ENCODE measurements at places on chromosomes 2 and 18.

DNA sequence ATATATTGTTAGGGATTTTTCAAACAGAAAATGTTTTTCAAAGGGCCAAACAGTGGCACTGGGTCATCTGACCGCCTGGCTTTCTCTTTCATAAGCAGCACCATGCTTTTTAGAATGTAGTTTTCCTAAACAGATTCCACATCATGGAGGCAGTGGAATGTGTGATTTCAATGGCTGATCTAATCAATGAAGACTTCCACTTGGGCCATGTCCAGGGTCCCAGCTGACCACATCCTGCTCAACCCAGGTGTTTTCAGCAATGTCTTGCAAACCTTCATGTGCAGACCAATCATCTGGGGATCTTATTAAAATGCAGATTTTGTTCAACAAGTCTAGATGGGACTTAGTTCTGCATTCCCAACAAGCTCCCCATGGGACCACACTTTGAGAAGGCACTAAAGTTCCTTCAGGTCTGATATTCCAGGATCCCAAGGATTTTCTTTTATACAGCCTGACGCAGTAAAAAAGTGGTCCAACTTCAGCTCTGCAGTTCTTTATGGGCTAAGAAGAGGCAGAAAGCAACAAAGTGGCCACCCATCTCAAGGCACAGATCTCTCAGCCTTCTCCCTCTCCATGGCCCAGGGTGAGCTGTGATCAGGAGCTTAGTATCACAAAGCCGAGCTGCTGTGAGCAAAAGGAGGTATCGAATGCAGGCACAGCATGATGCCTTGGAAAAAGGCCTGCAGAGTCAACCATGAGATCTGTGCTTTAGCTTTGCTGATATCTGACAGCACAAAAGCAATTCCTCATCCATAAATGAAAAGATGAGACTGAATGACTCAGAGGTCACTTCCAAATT lies 3.7 kb downstream of the ALKAL2 start:
- DNase-seq: no peak

DNA sequence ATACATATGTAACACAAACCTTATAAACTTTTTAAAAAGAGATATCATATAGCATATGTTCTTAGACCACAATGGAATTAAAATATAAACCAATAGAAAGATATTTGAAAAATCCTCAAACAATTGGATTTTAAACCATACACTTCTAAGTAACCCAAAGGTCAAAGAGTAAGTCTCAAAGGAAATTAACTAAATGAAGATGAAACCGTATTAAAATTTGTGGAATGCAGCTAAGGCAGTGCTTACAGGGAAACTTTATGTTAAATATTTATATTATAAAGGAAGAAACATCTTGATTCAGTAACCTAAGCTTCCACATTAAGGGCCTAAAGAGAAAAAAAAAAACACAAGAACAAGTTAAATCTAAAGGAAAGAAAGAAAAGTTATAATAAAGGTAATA lies 966.1 kb downstream of the SLC4A3 start:
- DNase-seq: no peak

- DNase-seq: no peak
These were observed 316.2 kb downstream of the CDH2 start for GRCh38 chr18:27860701-27861107.

- no peak for DNase-seq
These were observed 19.3 kb downstream of the PTMA start for GRCh38 chr2:231727621-231728020.
